ENCODE measurements at places on chromosomes 2 and 18. TPM values are rescaled to one million over a fixed set of nuclear protein-coding genes. Genes with fewer than 3 reads are reported as not detected.
A peak's percentile ranks its signal among the peaks of the same experiment; 100 is the strongest.

The PPM1G gene
- 45.3 TPM for total RNA-seq

The RPRM gene
- total RNA-seq, result 26.0 TPM

The BCL2 gene
- total RNA-seq, result 25.7 TPM

The SP140 gene
- total RNA-seq, result not detected

The MCEE gene
- total RNA-seq, result 8.1 TPM

The SLC16A14 gene
- 0.68 TPM for total RNA-seq

The CEBPZOS gene
- 42.2 TPM for total RNA-seq

The DOCK10 gene
- total RNA-seq, result 4.2 TPM

The VPS54 gene
- total RNA-seq, result 27.5 TPM

The NETO1 gene
- under 0.01 TPM for total RNA-seq

The LYG2 gene
- total RNA-seq, result not detected

The STK39 gene
- 26.3 TPM for total RNA-seq

The SLC9A4 gene
- total RNA-seq, result not detected

The HOXD13 gene
- 48.9 TPM for total RNA-seq

The GALNT14 gene
- total RNA-seq, result not detected

- no peak for DNase-seq
These were observed 26.5 kb downstream of the BCL2 start for GRCh38 chr18:63292831-63293683.

GRCh38 chr18:12599543-12599942 is 58.4 kb downstream of the SPIRE1 start:
- no peak for DNase-seq

GRCh38 chr2:231686192-231687100 is 21.9 kb upstream of the PTMA start:
- DNase-seq, result no peak

GRCh38 chr18:75530118-75530517 is 102.6 kb upstream of the SMIM21 start:
- no peak for DNase-seq

DNA sequence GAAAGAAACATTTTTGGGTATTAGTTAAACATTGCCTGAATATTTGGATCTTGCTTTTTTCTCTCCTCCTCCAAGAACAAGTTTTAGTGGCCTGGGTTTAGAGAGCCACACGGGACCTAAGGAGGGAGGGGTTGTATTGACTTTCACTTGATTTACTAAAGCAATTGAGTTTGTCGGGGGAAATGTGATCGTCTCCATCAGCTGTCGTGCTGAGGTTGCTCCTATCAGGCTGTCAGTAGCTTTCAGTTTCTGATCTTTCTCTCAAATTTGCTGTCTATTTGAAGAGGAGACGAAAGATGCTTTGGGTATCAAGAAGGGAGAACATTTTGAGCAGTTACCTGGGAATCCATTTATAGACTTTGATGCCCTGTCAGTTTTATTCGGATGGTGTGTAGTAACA is 106.0 kb downstream of the SETBP1 start:
- DNase-seq, result no peak

GRCh38 chr2:121307048-121307447 is 22.0 kb upstream of the TFCP2L1 start:
- no peak for DNase-seq

- DNase-seq, result no peak
These were observed 117.9 kb upstream of the ODC1 start for GRCh38 chr2:10566018-10566417.

- DNase-seq, result no peak
These were observed 2.2 kb downstream of the RBM45 start for GRCh38 chr2:178114462-178114861.

DNA sequence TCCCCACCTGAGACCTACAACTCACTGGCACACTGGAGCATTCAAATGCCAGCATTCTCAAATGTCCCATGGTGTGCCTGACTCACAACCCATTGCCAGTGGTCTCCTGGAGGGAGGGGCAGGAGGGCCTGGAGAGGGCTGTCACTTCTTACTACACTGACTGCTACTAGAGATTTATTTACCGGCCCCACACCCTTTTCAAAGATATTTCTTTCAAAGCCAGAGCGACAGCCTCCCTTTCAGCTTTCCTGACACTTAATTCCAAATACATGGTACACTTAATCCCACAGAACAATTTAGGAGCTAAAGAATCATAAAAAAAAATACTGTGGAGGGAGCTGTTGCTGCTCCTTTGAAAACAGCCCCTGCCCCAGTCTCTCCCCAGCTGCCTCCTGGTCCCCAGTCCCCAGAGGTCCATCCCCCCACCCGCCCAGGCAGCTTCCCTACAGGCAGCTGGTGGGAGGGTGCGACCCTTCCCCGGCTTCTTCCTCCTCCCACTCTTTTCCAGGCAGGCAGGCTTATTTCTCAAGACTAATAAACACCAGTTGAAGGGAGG is 129.1 kb upstream of the SMAD2 start:
- DNase-seq, result no peak

GRCh38 chr2:225773148-225773547 is 373.6 kb downstream of the NYAP2 start:
- no peak for DNase-seq

DNA sequence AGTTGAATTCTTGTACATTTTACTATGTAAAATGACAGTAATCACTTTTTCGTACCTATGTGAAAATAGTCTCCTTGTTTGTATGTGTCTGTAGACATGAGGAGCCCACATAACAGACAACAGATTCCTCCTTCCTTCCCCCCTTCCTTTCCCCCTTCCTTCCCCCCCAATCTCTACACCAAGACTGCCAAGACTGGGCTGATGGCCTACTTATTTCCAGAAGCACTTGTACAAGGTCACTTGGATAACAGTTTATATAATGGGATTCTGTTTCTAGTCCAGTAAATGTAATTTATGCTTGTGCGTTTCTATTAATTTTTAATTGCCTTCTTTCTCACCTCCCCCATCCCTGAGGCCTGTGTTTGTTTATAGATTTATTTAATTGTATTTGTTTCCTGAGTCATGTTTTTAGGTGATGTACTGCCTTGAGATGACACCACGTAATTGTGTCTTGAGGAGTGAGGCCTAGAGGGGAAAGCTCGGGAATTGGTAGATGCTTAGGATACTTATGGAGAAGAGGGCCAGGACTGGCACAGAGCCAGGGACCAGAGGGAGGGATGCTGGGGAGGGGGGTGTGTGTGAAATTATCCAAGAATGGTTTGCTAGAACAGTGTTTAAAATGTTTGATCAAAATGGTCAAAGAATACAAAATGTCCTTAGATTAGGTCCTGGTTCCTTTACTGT is 12.3 kb downstream of the B3GNT2 start:
- no peak for DNase-seq

DNA sequence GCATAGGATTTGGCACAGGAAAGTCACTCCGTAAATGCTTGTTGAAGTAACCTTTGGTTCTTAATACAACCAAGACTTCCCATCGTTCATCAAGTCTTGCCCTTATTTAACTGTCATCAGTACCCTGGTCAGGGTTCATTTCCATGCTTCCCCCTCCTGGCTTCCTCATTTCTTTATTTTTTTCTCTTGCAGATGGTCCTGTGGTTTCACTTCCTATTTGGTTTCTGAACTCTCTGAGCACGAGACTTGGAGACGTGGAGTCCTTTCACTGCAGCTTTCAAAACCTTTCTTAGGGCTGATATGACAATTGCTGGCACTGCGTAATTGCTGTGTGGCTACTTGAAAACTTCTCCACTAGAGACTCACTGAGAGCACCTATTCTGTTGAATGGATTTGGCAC is 59.9 kb upstream of the PID1 start:
- no peak for DNase-seq

DNA sequence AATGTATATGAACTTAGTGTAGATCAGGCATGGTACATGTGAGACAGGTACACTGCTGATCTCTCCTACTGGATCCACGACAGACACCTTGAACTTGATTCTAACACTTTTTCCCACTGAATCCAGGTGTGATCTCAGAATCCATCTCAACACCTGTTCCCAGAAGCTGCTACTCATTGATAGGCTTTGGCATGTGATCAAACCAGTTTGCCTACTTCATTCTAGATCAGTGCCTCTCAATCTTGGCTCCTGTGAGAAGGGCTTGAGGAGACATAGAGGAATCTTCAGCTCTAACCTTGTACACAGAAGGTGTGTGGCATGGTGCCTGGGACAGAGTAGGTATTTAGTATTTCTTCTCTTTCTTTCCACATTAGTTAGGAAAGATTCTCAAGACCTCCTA is 212.3 kb upstream of the ATP5MC3 start:
- no peak for DNase-seq

DNA sequence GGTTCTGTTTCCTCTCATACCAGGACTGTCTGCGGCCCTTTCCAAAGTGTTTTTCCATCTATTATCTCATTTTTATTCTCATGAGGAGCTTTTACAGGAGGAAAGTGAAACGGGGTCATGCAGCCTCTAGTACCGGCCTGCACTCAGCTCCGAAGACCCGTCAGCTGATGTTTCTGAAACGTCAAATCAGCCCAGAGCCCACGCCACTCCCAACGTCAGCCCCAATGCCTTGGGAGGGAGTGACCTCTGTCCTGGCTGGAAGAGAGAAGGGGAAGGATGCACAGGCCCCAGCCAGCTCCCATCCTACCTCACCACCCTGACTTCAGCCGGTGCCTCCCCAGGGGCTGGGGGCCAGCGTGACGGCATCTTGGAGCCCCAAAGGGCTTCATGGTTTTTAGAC is 58.5 kb downstream of the ADCY3 start:
- DNase-seq, result no peak

GRCh38 chr18:25140124-25140961 is 211.6 kb downstream of the ZNF521 start:
- no peak for DNase-seq

DNA sequence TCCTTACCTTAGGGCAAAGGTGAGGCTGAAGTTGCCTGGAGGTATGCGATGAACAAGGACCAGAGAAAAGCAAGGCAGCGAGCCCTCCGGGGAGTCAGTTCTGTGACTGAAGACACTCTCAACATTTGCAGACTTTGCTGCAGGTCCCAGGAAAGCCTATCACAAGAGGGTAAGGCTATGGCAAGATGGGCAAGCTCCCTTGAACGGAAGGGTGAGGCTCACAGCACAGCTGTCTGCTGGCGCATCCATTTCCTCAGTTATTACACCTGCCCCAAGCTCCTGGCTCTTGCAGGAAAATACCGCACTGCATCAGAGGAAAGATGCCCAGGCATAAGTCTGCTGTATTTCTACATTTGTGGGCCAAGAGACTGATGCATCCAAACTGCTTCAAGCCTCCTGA is 141.4 kb downstream of the BCL11A start:
- DNase-seq, result no peak

DNA sequence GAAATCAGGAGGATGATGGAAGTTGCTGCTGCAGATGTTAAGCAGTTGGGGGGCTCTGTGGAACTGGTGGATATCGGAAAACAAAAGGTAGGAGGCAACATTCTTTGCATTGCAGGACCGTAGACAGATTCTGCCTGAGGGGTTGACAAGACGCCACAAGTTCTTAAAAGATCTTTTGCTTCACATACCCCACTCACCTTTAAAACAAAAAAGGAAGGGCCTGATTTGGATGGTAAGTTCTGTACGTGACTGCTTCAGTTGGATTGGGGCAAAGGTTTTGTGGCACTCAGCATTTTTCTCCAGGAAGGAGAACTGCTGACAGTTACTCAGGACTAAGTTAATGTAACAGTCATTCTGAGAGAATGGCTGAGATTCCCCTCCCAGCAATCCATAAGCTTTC is 5.2 kb downstream of the CNDP2 start:
- DNase-seq, result peak; percentile 25

- DNase-seq, result no peak
These were observed 368.2 kb downstream of the EPHA4 start for GRCh38 chr2:221203856-221204255.

GRCh38 chr2:248724-249123 is 15.1 kb downstream of the SH3YL1 start:
- no peak for DNase-seq

- DNase-seq, result no peak
These were observed 178.8 kb upstream of the MMADHC start for GRCh38 chr2:149766339-149766738.

DNA sequence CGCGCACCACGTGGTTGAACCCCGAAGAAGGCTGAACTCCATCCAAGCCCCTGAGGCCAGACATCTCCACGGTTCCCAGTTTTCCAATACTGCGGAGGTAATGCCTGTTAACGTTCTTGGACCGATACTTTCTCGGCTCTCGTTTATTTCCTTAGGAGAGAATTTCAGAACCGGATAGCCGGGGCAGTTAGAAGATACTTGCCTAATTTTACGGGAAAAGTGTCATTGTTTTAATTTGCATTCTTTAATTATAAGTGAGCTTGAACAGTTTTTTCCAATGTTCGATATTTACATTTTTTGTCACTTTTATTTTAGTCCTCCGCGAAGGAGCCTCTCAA is 10.2 kb upstream of the KCNG2 start:
- no peak for DNase-seq

DNA sequence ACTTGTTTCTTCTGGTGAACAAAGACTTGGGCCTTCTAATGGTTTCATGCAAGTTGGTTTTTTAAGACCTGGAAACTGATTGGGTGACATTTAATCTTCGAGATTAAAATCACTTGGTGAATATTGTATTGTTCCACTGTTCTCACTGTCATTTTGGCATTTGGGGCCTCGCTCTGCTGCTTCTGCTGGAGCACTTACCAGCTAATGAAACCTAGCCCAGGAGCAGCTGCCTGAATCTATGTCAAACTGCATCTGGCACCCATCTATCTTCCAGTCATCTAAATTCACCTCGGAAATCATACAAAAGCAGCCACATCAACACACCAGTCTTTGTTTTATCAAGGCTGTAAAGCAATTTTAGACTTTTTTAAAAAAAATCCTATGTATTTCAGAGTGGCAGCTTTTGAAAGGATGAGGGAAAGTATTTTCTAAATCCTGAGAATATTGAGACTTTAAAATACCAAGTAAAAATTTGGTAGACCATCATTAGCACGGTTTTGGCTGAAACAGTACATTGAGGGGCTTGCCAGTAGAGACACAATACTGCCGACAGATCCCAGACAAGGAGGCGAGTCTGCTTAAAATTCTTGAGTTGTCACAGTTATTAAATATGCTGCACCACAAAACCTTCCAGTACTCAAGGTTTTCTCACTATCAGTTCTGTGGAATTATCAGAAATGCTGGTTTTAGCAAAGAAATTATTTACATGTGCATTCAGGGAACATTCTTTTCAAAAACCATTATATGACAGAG is 26.1 kb upstream of the SERTAD2 start:
- no peak for DNase-seq

- peak; percentile 74 for DNase-seq
These were observed 611 bp downstream of the NOL10 start for GRCh38 chr2:10688921-10689807.

- no peak for DNase-seq
These were observed 816 bp downstream of the GALNT14 start for GRCh38 chr2:31137211-31138036.

GRCh38 chr2:27010139-27010538 is 22.6 kb upstream of the TMEM214 start:
- DNase-seq, result no peak
